ENCODE measurements at places on chromosomes 12 and 14.

DNA sequence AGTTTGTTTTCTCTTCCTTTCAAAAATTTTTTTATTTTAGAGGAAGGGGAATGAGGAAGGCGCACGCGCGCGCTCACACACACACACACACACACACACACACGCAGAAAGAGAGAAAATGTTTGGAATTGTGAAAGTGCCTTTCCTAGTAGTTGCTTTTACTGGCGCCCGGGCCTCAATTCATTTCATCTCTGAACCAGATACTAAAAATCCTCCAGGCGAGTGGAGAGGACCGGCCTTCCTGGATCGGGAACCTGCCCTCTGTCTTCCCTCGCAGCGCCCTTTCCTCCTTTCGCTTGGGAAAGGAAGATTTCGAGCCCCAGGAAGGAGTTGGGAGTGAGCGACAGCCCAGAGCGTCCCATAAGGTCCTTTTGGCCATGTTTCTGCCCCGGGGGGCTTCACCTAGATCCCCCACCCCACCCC lies 7.8 kb upstream of the TBX3 start:
- no peak for DNase-seq

DNA sequence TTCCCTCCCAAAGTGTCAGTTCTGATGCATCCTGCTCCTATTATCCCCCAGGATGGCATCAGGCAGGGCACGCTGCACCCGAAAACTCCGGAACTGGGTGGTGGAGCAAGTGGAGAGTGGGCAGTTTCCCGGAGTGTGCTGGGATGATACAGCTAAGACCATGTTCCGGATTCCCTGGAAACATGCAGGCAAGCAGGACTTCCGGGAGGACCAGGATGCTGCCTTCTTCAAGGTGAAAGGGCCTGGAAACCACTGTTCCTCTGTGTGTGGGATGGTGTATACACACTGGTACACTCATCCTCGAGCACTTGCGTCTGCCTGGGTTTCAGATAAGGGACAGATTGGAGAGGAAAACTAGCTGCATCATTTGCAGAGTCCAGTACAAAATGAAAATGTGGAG lies 1.0 kb downstream of the IRF9 start:
- DNase-seq: no peak

- DNase-seq: no peak
Observed at GRCh38 chr12:71848212-71848611, 8.7 kb downstream of the TBC1D15 start.

- no peak for DNase-seq
Observed at GRCh38 chr12:132015686-132016430, 66.1 kb downstream of the EP400 start.

DNA sequence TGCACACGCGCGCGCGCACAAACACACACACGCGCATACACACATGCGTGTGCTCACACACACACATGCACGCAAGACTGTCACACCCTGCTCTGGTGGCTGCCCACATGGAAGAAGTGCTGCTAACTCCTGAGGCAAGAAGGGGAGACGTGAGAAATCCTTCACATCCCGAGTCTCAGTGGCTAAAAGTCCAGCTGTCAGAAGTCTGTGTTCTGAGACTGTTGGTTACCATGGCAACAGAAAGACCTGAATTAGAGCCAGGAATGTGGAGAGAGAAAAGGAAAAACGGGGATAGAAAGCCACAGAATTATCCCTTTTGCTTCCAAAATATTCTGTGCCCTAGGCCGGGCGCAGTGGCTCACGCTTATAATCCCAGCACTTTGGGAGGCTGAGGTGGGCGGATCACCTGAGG lies 71.2 kb downstream of the PPFIBP1 start:
- no peak for DNase-seq

DNA sequence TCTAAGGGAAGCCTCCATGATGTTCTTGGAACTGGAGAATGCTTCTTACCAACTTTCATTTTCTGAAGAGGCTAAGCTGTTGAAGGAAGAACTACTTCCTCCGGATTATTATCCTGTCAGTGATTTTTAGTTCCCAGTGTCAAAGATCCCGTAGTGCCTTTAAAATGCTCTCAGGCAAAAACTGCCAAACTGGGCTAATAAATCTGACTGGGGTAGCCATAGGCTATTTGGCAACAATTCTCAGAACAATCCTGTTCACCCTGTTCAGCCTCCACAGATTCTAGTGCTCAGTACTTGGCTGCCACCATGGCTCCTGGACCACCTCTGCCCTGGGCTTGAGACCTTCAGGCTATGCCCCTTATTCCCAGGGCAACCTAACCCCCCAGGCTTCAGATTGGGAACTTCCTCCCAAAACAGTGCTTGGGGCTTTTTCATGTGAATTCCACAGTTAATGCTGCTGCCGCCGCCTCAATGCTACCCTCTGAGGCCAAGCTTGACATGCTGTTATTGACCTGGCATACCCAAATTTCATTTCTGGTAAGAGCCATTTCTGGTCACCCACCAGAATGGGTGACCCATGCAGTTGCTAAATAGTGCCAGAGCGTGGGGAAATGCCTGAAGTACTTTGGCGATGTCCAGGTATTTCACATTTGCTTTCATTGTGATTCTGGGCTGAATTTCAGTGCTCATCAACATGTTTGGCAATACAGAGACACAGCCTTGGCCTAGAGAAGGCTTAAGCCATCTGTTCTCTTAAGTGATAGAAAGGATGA lies 110.0 kb upstream of the ARHGAP5 start:
- no peak for DNase-seq

DNA sequence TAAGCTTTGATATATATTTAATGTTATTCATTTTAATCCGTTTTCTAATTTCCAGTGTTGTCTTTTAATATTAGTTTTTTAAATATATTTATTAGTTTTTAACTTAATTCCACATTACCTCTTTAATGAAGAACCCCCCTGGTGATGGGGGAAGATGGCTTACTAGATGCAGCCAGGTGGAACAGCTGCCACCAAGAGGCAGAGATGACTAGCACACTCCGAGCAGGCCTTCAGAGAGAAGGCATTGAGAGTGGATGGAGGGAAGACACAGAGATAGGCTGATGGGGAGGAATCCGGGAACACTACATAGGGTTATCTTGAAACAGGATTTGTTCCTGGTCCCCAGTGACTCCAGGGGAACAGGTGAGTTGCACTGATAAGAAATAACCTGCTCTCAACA lies 771.6 kb downstream of the LRFN5 start:
- DNase-seq: no peak

DNA sequence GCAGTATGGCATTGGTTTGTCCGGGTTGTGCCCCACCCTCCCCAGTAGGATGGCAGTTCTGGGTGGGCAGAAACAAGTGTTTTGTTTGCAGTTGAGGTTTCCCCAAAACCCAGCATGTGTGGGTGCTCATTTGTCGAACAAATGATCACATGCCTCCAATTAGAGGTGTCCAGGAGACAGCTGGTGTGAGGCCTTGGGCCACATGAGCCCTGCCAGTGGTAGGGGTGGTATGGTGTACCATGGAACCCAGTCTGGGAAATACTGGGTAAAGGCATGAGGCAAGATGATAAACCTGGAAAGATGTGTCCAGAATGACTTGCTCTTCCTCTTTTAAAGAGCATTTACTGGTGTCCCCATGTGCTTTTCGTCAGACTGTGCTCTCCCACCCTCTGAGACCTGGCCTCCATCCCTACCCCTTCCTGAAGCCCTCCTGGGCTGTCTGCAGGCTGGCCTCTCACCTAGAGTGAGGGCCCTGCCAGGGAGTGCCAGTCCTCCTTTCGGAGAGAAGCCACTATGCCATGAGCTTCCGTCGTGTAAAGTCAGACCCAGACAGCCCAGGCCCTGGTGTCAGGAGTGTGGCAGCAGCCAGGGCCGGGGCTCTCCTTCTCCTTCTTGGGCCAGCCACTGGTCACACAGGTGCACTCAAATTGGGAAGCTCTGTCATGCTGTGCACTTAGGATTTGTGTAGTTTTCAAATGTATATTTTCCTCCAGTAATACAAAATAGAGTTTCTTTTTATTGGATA lies 17.6 kb downstream of the ANKRD9 start:
- no peak for DNase-seq

GRCh38 chr14:32593290-32593942 lies 264.3 kb downstream of the AKAP6 start:
- DNase-seq: no peak

DNA sequence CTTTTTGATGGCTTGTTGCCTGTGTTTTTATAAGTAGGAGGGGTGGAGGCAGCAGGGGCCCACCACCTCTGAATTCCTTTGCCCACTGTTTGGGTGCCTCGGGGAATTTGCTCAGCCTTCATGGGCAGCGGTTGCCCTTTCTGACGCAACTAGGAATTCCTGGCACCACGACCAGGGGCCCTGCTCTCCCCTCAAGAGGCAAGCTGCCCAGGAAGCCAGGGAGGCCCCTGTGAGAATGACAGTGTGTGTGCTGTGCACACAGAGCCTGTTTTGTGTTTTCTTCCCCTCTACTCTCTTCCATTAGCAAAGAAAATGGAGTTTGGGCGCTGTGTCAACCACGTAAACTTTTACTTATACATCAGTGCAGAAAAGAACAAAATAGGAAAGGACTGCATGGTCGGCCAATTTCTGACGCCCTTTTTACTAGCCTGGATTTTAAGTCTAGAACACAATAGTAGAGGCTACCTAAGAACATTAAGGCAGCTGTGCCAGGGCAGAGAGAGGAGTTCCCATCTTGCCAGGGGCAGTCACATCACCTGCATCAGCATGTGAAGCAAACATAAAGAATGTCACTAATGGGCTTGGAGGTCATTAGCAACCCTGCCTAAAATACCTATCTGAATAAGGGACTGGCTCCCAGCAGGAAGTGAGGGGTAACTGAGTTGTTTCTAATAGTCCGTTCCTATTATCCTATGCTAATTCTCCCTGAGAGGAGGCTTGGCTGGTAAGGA lies 17.9 kb upstream of the PTGR2 start:
- no peak for DNase-seq

- DNase-seq: no peak
Observed at GRCh38 chr12:90244232-90244631, 535.6 kb upstream of the ATP2B1 start.

DNA sequence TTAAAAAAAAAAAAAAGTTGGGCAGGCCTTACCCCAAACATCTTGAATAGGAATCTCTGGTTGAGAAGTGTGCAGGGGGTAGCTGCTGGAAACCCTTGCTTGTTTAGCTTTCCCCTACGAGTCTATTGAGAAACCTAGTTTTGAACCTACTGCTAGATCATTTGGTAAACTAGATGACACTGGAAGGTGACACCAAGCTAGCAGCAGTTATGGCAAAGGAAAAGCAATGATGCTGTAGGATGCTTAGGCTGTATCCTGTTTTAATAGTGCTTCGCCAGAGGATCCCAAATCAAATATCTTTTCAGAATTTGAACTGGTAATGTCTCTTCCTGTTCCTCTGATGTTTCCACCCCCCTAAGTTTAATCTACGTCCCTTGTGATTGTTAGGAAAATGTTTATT lies 5.5 kb upstream of the PCED1B start:
- DNase-seq: no peak

DNA sequence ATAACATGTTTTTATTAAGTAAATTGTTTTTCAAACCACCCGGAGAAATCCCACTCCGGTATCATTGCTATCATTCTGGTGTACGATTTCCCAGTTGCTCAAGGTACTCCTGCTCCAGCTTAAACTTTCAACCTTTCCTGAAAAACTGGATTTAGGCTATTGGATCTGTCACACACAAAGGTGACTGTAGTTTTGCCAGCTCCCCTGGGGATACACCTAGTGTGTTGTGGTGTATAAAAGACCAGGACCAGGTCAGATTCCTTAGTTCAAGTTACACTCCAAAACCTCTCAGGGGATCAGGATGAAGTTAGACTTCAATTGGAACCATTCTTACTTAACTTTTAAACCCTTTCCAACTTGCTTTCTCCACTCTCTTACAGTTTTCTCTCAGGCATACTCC lies 303.9 kb downstream of the NOVA1 start:
- no peak for DNase-seq

DNA sequence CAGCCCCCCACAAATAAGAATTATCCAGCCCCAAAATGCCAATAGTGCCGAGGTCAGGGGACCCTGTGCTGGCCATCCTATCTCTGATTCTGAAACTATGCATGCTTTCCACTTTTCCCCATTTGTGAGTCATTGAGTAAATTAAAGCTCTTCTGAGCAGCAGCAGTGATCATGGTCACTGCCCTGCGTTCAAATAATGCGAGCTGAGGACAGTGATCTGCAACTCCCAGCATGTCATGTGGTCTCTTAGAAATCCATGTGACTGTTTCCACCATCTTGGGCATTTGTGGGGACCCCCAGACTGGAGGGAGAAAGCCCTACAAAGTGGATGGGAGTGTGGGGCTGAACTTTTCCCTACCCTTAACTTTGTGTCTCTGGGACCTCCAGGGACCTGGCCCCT lies 53.8 kb downstream of the C14orf132 start:
- DNase-seq: no peak

GRCh38 chr12:39123580-39124253 lies 218.3 kb upstream of the CPNE8 start:
- no peak for DNase-seq

- DNase-seq: peak; percentile 88
Observed at GRCh38 chr12:67515679-67516340, 132.7 kb upstream of the DYRK2 start.

- DNase-seq: peak; percentile 76
Observed at GRCh38 chr14:44529026-44529425, 21.9 kb upstream of the FSCB start.

DNA sequence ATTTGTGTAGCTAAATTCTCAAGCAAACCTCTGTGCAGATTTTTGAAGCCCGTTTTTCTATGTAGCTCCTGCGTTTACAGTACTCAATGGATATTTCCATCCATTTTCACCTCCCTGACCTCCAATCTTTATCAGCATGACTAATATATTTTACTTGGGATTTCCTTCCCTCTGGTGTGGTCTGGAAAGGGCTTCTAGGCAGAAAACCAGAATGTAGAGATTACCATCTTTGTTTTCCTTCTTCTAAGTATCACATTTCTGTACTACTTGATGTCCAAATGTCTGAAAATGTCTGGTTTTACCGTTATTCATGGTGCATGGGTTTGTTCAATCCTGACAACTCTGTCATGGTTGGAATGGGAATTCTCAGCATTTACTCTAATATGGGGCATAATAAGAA lies 907.6 kb upstream of the FLRT2 start:
- DNase-seq: no peak

DNA sequence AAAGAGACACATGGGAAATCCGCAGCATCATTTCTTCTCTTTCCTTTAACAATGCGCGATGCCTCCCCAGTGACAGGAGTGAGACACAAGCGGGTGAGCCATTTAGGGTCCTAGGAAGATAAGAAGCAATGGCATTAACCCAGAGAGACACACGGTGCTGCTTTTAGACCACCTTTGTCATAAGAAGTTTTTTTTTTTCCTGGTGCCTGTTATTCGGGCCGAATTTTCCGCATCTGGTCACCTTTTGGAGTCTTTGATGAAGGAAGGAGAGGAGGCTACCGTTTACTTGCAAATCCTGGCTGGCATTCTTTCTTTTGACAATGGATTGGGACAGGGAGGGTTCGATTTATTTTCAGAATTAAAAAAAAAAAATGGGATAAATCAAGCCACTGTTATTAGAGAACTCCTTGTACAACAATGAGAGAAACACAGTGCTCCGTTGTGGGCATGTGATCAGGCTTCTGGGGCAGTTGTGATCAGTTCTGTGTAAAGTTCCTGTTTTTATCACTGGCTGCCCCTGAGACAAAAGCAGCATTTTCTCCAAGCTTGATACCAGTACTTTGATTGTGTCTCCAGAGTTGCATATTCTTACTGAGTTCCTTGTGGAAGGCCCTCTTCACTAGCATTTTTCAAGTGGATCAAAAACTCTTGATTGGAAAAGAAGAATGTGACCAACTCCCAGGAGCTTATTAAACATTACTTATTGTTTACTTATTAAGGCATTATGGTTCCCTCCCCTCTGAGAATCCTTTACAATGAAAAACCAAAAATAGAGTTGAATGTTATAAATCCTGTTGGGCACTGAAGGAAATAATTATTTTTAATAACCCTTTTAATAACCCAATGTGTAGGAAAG lies 1.1 kb downstream of the DIP2B start:
- DNase-seq: peak; percentile 82

- DNase-seq: no peak
Observed at GRCh38 chr12:121325922-121326396, 26.3 kb downstream of the ANAPC5 start.

Data from NCI-H1417 (cell line).